ENCODE measurements at places on chromosomes 6 and 20.

DNA sequence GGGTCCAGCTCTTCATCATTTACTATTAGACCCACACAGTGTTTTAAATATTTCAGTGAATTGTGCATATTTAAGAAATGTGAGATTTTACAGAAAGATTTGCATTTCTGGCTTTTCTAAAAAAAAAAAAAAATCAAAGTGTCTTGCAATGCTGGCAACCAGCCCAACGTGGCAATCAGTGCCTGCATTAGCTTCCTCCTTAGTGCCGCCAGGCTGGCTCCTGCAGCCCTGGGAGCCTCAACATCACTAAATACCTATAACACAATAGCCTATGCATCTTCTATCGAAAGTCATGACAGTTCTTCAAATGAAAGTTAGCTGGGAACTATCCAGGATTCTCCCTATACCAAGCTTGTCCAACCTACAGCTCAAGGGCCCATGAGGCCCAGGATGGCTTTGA lies 9.4 kb upstream of the CD93 start:
- DNase-seq: no peak

- no peak for DNase-seq
These were observed 118.3 kb upstream of the EXOC2 start for GRCh38 chr6:811191-811590.

- no peak for DNase-seq
These were observed 467.3 kb upstream of the IRAK1BP1 start for GRCh38 chr6:78400076-78400475.

DNA sequence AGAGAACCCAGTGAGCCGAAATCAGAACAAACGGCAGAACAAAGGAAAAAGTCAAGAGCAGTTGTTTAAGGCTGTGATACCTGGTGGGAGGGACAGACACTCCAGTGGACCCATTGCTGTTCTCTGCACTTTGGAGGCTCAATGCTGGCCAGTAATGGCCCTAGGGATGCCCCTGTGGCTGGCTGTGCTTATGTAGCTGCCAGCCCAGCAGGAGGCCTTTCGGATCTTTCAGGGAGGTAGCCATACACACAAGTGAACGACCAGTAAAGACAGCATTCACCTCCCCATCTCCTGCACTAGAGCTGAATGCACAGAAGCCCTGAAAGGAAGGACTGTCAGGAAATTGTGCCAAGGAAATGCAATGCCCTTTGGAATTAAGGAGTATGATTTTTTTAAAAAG lies 34.3 kb downstream of the GPLD1 start:
- no peak for DNase-seq
